ENCODE measurements at places on chromosomes 3 and 15. TPM values are rescaled to one million over a fixed set of nuclear protein-coding genes. Genes with fewer than 3 reads are reported as not detected.

GRCh38 chr3:140031170-140031569, 96.2 kb downstream of the CLSTN2 start:
- DNase-seq: no peak

- DNase-seq: no peak
Observed at GRCh38 chr3:152257563-152258035, 11.1 kb upstream of the MBNL1 start.

DNA sequence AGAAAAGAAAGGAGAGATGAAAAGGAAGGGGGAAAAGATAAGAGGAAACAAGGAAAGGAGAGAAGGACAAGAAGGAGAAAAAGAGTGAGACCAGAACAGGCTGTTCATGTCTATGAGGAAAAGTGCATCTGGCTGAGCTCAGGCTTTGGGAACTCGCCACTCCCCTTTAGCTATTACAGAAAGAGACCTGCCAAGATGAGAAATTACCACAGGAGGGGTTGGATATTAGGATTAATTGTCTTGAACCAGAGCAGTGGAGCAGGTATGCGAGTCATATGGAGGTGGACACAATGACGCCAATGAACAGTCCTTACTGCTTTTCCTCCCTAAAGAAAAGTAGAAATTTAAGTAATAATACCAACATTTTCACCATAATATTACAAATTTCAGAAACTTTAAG, 577.0 kb upstream of the ARRDC4 start:
- DNase-seq: no peak

Gene KIF23
- 67.5 TPM for total RNA-seq

Gene TEX9
- total RNA-seq: 9.5 TPM

Gene NCBP2
- 96.0 TPM for total RNA-seq

DNA sequence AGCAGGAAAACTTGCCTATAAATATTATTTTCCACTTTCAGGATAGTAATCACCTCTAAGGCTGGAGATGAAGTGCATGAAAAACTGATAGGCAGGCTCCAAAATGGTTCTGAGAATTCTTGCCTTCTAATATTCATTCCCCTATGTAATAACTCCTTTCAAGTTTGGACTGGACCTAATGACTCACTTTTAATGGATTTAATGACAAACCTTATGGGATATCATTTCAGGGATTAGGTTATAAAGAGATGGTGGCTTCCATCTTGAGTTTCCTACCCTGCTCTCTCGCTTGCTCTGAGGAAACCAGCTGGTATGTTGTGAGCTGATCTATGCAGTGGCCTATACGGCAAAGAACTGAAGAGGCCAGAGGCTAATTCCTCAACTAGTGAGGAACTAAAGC, 192.0 kb downstream of the BCHE start:
- no peak for DNase-seq

DNA sequence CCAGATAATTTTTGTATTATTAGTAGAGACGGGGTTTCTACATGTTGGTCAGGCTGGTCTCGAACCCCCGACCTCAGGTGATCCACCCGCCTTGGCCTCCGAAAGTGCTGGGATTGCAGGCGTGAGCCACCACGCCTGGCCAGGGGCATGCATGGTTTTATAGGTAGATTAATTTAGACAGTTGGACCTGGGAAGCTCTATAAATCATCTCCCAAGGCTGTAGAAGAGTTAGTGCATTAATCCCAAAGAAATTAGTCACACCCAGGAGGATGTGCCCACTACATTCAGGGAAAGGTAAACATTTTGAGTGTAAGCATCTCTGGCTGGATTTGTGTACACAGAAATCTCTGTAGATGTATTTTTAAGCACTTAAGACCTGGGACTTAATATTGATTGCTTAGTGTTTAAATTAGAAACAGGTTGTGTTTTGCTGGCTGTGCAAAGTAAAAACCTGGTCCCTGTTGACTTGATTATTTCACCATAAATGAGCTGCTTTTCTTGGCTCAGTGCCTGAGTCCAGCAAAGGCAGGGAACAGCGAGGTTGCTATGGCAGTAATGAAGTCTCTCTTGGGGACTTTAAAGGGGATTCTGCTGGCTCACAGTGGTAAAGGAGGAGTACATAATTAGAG, 19.2 kb downstream of the EXOSC7 start:
- DNase-seq: peak; percentile 53

DNA sequence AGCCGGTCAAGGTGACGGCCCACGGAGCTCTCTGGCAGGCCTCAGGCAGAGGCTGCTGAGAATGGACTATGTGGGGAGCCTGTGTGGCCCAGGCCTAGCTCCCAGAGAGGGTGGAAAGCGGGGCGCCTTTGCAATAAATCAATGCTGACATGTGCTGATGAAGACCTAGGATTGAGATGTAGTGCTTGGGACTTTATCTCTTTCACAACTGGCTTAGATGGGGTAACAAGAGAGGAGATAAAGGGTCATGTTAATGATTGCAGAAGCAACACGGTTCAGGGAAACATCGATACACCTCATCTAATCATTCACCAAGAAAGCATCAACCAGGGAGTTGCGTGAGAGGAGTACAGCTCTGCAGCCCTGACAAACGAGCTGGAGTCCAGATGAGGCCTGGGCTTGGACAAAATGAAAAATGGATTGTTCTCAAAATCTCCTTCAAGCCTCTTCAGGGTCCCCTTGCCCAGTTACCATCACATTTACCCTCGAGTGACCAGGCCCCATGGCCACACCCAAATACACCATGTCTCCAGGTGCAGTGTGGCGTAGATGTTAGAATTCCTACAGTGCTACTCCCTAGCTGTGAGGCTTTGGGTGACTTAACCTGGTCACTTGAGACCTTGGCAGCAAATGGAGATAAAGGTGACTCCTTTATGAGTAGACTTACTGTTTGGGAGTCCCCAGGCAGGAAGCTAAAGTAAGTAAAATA, 146.4 kb upstream of the LIPC start:
- no peak for DNase-seq

DNA sequence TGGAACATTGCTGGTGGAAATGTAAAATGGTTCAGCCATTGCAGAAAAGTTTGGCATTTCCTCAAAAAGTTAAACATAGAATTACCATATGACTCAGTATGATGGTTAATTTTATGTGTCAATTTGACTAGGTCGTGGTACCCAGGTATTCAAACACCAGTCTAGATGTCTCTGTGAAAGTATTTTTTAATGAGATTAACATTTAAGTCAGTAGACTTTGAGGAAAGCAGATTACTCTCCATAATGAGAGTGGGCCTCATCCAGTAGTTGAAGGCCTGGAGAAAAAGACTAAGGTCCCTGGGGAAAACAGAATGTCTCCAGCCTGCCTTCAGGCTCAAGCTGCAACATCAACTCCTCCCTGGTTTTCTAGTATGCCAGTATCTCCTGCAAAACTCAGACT, 42.3 kb upstream of the TMEM87A start:
- DNase-seq: no peak

- no peak for DNase-seq
Observed at GRCh38 chr3:41448396-41448795, 249.1 kb downstream of the CTNNB1 start.

GRCh38 chr15:67869701-67870100, 29.9 kb upstream of the RNU6-1 start:
- DNase-seq: no peak

DNA sequence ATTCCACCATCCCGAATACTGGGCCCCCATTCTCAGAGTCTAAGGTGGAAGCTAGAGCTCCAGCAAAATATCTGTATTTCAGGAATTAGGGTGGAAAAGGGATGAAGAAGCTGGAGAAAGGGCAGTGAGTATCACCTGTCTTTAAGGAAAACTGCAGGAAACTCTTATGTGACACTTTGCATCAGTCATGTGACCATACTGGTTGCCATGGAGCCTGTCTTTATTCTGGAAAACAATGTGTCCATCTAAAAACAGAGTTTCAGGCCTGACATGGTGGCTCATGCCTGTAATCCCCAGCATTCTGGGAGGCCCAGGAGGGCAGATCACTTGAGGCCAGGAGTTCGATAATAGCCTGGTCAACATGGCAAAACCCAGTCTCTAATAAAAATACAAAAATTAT, 52.9 kb upstream of the FSIP1 start:
- DNase-seq: no peak

Gene TAGLN3
- not detected for total RNA-seq

- no peak for DNase-seq
Observed at GRCh38 chr15:49423021-49423420, at the start of gene FGF7. TSS of gene FGF7 (plus strand) at chr15:49423242. CDS start at chr15:49424298, 1,056 bp downstream.

Gene TRAT1
- total RNA-seq: not detected

DNA sequence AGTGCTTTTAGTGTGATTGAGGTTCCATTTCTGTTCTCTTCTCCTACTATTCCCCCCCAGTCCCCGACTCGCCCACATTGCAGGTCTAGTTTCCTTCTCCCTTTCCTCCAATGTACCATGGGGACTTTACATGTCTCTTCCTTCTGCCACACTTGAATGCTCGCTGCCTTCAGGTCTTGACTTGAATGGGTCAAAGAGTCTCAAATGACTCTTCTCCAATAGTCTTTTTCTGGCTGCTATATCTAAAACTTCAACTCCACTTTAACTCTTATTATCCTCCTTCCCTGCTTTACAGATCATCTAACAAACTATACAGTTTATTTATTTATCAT, 213.9 kb upstream of the SLC2A2 start:
- DNase-seq: no peak

GRCh38 chr3:19149368-19149767, 1.1 kb downstream of the KCNH8 start:
- no peak for DNase-seq

Gene LRRC2
- total RNA-seq: 0.04 TPM

DNA sequence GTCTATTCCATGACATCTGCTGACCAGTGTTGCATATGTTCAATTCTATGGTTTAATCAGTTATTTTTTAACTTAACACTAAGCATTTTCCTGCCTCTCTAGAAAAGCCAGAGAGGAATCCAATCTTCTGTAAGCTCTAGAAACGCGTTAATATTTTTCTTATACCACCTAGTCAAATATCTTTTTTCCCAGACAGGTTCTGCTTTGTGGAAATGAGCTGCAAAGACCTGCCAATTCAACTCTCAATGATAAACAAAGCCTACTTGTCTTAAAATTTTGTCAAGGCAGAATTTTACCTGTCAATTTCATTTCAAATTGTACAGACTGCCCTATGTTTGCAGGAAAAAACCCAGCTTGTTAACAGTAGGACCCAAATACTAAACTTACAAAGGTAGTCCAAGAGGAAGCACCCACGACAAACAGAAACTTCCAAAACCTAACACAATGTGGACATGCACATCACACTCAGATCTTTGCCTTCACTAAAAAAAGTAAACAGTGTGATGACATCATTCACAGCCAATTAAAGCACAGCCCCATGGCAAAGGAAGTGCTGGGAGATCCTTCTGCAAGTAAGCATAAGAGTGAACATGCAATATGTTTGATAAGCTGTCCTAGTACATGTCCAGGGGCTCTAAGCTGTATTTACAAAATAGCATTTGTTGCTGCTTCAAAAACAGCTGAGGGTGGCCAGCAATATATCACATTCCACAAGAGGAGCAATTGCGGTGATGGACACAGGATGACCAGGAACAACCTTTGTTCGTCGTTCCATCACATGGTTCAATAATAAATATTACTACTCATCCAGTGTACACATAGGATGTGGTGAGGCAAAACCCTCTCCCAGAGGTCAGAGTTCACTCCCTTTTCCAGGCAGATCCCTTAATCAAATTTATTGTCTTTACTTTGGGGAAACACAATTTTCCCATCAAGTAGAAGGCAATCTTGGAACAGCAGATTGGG, 139.4 kb upstream of the TSC22D2 start:
- DNase-seq: peak; percentile 58

Gene LEKR1
- 11.5 TPM for total RNA-seq

DNA sequence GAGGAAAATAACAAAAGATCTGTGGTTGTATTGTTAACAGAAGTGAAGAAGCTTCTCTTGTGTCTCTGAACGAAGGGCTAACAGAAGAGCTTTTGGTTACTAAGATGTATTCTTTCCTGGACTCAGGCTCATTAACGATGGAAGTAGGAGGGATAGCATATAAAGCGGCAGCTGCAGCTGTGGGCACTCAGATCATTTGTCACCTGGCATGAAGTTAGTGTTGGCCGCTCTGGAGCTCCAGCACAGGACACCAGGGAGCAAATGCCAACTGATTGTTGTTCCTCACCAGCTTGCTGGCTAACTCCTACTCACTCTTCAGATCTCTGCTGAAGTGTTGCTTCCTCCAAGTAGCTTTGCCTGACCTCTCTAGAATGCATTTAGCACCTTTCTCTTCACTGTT, 15.5 kb upstream of the SLITRK3 start:
- DNase-seq: no peak

Gene SLC22A13
- not detected for total RNA-seq

- DNase-seq: no peak
Observed at GRCh38 chr3:103085465-103085864, 650.6 kb downstream of the ZPLD1 start.

Gene ZNF860
- 0.04 TPM for total RNA-seq

GRCh38 chr3:41863024-41863423, 98.9 kb downstream of the ULK4 start:
- no peak for DNase-seq

DNA sequence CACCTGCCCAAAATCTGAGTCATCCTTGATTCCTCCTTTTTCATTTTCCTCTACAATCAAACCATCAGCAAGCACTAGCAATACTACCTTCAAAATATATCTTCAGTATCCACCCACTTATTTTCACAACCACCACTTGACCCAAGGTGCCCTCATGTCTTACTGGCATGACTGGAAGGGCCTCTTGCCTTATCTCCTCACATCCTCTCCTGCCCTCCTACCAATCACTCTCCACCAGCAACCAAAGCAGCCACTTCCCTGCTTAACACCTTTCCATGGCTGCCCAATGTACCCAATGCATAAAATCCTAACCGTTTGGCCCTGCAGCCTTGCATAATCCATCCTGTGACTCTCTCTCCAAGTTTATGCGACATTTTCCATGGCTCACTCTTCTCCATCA, 76.0 kb downstream of the MTHFS start:
- no peak for DNase-seq

DNA sequence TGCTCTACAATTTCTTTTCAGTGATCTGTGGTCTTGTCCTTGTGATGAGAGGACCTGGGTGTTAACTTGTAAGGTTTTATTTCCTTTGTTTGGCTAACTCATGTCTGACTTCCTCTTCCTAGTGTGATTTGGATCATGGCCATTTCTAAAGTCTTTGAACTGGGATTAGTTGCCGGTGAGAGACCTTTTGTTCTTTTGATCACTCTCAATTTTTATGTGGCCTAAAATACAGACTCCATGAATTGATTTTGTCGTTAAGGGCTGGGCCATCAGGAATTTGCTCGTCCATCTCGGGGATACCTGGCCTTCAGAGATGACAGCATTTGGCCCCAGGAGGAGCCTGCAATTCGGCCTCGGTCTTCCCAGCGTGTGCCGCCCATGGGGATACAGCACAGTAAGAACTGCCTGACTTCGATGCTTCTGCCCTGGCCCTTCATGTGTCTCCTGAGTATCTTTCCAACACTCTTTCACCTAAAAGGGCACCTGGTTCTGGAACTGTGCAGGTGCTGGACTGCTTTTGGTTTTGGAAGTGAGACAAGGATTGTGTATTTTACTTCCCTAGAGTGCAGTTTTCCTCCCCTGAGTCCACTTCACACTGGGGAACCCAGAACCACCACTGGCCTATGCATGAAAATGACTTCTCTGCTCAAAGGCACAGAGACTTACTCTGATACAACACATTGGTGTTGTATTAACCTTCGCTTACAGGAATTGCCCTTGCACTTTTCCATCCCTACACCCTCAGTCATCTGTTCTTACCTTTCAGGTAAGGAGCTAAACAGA, 13.1 kb upstream of the LRRC2 start:
- no peak for DNase-seq

Measured in H4 (cell line).